ENCODE measurements at places on chromosomes 3 and 15. TPM values are rescaled to one million over a fixed set of nuclear protein-coding genes. Genes with fewer than 3 reads are reported as not detected.

DNA sequence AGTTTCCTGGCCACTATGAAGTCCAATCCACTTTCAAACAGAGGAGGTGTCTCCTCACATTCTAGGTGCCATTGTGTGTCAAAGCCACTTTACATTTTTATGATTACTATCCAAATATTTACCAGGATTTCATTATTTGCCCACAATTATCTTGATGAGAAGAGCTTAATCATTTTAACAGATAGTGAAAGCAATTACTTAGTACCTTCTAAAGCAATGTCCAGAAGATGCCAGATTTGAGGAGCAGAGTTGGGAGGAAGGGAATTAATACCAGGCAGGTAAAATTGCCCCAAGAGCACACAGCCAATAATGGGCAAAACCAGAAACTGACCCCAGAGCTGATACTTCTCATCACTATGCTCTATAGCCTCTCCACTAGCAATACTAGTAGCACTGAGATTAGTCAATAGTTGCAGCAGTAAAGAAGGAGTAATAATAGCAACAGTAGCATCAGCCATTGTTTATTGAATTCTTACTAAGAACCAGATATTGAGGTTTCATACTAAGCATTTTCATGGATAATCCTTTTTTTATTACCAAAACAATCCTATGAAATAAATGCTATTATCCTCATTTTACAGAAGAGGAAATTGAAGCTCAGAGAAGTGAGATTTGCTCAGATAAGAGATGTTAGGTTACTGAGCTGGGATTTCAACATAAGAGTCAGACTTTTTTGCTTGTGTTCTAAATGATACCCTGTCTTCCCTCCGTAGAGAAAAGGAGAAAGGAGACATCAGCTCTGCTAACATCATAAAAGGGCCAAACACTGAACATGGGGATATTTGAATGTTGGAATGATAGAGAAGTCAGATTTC lies 509.3 kb upstream of the CFAP20DC start:
- H3K4me3 ChIP-seq: no peak overlapping the region
- H3K27ac ChIP-seq: no peak overlapping the region
- H3K27me3 ChIP-seq: no peaks in the 10 kb centered on the region
- H3K36me3 ChIP-seq: no peaks in the 10 kb centered on the region

- H3K27ac ChIP-seq: no peak overlapping the region
- no peak overlapping the region for H3K4me3 ChIP-seq
- DNase-seq: no peak
- no peaks in the 10 kb centered on the region for H3K27me3 ChIP-seq
- peaks cover 16% of the 10 kb centered on the region for H3K36me3 ChIP-seq
Measured at GRCh38 chr15:34203936-34204335, 6.0 kb downstream of the KATNBL1 start.

DNA sequence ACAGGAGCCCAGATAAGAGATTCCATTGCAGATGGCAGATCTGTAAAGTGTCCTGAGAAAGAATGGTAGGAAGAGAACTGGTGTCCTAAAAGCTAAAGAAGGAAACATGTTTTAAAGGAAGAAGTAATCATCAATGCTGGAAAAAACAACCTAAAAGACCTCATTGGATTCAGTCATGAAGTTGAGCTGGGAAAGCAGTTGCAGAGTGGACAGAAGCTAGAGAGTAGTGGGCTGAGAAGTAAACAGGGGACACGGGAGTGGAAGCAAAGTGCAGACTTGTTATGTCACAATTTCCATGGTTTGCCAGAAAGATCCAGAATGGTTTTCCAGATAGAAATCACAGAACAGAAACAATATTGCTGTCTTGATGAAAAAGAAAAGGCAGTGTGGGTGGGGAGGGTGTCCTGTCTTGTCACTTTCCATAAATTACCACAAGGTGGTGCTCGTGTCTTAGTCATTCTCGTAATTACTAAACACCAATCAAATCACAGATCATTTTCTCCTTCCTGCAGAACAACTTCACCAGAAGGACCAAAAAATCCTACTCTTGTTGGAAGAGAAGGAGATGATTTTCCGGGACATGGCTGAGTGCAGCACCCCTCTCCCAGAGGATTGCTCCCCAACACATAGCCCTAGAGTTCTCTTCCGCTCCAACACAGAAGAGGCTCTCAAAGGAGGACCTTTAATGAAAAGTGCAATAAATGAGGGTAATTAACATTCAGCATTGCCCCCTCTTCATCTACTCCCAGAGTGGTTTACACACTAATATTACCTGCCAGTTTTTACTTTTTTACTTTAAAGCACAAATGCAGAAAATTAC lies 64.5 kb downstream of the KLHL25 start:
- H3K36me3 ChIP-seq: peaks cover 66% of the 10 kb centered on the region
- peak; percentile 60 for DNase-seq
- H3K4me1 ChIP-seq: peaks cover 6% of the 10 kb centered on the region

MESP2 gene
- 0.21 TPM for total RNA-seq

DNA sequence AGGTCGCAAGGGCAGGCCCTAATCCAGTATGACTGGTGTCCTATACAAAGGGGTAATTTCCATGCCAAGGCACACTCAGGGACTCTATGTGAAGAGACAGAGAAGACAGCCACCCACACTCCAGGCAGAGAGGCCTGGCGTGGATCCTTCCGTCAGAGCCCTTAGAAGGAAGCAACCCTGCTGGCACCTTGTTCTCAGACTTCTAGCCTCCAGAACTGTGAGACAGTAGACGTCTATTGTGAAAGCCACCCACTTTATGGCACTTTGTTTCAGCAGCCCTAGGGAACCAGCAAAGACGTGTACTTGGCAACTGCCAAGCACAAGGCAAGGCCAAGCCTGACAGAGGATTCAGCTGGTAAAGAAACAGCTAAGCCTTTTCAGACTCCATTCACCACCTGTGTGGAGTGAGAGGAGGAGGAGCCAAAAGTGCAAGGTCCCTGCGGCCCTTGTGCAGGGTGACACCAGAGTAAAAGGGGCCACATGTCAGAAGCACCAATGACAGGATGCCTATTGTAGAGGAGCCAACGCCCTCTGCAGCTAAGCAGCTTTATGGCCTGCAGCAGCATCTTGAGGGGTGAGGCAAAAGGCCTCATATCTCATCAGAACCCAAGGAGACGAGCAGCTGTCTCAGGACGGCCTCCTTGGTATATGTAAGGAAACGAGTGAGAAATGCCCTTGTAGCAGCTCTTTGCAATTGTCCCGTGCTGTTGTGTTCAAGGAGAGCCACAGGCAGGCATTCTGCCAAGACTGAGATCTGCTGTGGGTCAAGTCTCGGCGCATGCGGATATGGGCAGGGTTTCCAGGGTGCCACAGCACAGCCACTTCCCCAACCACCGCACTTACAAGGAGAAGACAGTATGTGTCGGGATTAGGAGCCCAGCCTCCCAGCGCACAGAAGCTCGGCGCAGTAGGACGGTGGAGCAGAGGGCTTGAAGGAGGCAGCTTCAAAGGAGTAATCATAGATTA lies 121.5 kb upstream of the LIPC start:
- no peaks in the 10 kb centered on the region for H3K36me3 ChIP-seq
- H3K4me3 ChIP-seq: no peak overlapping the region
- H3K27ac ChIP-seq: peak overlapping the region; percentile 1
- peak; percentile 67 for DNase-seq
- no peaks in the 10 kb centered on the region for H3K27me3 ChIP-seq
- H3K4me1 ChIP-seq: peaks cover 38% of the 10 kb centered on the region

SIN3A gene
- total RNA-seq: 32.5 TPM

- H3K4me1 ChIP-seq: peaks cover 52% of the 10 kb centered on the region
- no peak overlapping the region for H3K27ac ChIP-seq
- DNase-seq: no peak
- no peaks in the 10 kb centered on the region for H3K36me3 ChIP-seq
- no peaks in the 10 kb centered on the region for H3K27me3 ChIP-seq
Measured at GRCh38 chr3:101680466-101680865, 3.5 kb upstream of the ZBTB11 start.

GRCh38 chr3:8903191-8903590 lies 60.1 kb downstream of the RAD18 start:
- no peak for DNase-seq
- peaks cover 6% of the 10 kb centered on the region for H3K4me1 ChIP-seq
- H3K27me3 ChIP-seq: no peaks in the 10 kb centered on the region
- no peak overlapping the region for H3K27ac ChIP-seq

DNA sequence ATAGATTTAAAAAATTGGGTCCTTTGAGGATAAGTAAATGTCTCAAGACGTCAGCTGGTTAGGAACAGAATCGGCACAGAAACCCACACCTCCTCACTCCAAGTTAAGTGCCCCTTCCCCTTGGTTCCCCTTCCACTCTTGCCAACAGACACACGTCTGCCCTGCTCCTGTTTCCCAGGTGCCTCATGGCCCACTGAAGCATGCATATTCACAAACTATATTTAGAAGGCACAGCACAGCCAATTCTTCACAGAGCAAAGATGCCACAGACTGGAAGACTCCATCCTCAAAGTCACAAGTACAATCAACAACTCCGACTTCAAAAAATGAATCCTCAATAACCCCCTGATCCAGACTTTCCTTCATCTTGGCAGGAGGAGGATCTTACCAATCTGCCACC lies 295.4 kb upstream of the NR2F2 start:
- H3K27ac ChIP-seq: no peak overlapping the region
- DNase-seq: no peak
- no peaks in the 10 kb centered on the region for H3K36me3 ChIP-seq

COLQ gene
- 0.85 TPM for total RNA-seq

CXCR6 gene
- 0.17 TPM for total RNA-seq

DNA sequence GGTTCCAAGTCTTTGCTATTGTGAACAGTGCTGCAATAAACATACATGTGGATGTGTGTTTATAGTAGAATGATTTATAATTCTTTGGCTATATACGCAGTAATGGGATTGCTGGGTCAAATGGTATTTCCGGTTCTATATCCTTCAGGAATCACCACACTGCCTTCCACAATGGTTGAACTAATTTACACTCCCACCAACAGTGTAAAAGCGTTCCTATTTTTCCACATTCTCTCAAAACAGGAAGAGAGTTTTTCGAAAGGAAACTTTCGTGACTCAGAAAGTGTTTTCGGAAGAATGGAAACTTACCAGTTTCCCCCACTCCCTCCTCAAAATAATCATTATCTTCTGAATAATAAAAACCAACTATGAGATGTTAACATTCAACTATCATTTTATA lies 205.8 kb downstream of the ALCAM start:
- DNase-seq: no peak
- H3K4me1 ChIP-seq: no peaks in the 10 kb centered on the region
- H3K4me3 ChIP-seq: no peak overlapping the region
- no peak overlapping the region for H3K27ac ChIP-seq
- no peaks in the 10 kb centered on the region for H3K27me3 ChIP-seq
- H3K36me3 ChIP-seq: no peaks in the 10 kb centered on the region
